ENCODE measurements at places on chromosomes 5 and 9.

- no peak for DNase-seq
These were observed 1.3 kb downstream of the BARHL1 start for GRCh38 chr9:132583584-132584304.

GRCh38 chr5:75951716-75952115 is 131.5 kb upstream of the SV2C start:
- DNase-seq: no peak

DNA sequence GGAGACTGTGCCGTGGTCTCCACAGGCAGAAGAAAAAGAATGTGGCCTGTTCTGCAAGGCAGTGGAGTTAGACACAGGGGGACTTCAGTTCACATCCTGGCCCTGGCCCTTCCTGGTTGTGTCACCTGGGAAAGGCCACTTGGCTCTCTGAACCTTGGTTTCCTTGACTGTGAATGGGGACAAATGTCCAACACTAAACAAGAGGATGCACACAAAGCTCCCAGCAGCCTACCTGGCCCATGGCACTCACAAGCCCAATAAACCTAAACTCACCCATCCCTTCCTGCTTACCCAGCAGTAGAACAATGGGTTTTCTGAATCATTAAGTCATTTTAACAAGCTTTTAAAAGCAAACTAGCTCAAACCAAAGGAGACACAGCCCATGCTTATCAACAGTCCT is 103.9 kb downstream of the FRMD3 start:
- DNase-seq: no peak

- DNase-seq: no peak
These were observed 427.8 kb downstream of the BNC2 start for GRCh38 chr9:16442622-16443021.

DNA sequence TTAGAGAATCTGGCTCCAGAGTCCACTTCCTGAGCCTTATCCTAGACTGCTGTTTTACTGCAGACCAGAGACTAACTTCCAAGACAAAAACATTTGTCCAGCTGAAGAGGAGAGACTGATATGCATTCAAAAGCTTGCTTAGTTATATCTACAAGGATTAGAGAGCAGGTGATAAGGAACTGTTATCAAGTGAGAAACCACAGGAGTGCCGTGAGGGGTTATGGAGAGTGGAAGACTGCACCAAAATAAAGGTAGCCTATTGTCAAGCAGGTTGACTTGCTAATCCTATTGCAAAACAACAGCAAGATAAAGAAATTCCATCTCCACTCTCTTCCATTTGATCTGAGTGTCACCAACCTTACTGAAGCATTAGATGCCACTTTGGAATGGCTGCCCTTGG is 139.1 kb downstream of the SCAMP1 start:
- no peak for DNase-seq

DNA sequence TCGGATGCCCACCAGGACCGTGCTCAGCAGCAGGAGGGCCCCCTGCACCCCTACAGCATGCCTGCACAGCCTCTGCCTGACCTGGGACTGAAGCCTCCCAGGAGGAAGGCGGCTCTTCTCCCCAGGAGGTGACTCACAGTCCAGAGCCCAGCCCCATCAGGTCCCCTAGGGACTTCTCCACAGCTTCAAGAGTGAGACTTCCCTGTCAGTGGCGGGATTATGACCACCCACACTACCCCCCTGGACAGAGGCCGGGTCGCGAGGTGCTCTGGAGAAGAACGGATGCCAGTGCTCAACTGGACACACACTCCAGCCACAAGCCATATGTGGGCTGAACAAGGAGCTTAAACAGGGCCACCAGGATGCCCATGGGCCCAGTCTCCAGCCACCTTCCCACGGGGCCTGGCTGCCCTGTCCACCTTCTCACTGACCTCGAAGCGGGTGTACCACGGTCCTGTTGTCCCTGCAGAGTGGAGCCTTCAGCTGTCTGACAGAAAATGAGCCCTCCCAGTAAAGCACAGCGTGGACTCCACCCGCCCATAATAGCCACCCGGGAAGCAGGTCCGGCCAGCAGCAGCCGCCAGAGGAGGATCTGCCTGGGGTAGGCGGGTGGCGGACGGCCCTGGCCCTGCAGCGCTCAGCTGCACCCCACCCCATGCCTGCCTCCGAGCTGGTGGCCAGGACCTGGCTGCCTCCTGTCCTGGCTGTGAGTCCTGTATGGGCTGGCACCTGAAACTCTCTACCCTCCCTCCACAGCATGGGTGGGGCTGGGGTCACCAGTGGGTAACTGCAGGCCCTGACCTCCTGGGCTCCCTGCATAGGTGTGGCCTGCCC is 54.7 kb downstream of the SEMA4D start:
- DNase-seq: no peak

DNA sequence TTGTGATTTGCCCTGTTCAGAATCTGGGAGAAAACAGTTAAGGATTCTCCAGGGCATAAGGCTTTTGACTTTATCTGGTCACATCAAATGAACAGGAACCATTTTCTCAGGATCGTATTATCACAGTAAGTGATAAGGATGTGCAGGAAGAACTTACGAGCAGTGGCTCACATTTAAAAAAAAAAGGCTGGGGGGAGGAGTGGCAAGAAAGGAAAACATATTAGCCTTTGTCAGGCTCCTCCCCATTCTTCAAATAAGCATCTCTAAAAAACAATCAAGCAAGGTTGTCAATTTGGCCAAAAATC is 234.3 kb upstream of the TMEM161B start:
- no peak for DNase-seq

DNA sequence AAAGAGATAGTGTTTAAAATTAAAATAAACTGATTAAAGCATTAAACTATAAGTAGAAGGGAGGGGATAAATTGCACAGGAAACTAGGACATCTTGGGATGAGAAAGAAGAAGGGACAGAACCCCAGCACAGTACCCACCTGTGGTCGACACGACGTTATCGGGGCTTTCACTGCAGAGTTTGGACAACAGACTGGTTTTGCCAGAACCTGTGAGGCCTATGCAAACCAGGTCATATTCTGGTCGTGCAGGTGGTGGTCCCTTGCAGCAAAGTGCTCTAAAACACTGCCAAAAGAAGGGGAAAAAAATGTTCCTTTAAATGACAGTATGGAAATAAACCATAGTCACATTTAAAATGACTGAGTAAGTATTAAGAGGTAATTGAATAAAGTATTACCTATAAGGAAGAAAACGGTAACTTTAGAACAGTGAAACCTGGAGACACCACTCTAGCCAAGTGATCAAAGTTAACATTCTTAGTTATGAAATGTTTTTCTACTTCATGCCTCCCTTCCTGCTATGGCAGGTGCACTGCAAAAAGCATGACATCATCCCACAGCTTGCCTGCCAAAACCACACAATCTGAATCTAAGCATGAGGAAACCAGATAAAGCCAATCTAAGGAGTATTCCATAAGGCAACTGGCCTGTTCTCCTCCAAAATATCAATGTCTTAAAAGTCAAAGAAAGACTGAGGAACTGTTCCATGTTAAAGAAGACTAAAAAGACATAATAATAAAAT is 138.6 kb downstream of the ARL15 start:
- DNase-seq: no peak

DNA sequence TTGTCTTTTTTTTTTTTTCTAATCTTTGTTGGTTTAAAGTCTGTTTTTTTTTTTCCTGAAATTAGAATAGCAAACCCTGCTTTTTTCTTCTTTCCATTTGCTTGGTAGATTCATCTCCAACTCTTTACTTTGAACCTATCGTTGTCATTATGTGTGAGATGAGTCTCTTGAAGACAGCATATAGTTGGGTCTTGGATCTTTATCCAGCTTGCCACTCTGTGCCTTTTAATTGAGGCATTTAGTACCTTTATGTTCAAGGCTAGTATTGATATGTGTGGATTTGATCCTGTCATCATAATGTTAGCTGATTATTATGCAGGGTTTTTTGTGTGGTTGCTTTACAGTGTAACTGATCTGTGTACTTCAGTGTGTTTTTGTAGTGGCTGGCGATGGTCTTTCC is 383.8 kb downstream of the MAN2A1 start:
- no peak for DNase-seq

- DNase-seq: no peak
These were observed 88.3 kb downstream of the USP20 start for GRCh38 chr9:129923589-129923988.

DNA sequence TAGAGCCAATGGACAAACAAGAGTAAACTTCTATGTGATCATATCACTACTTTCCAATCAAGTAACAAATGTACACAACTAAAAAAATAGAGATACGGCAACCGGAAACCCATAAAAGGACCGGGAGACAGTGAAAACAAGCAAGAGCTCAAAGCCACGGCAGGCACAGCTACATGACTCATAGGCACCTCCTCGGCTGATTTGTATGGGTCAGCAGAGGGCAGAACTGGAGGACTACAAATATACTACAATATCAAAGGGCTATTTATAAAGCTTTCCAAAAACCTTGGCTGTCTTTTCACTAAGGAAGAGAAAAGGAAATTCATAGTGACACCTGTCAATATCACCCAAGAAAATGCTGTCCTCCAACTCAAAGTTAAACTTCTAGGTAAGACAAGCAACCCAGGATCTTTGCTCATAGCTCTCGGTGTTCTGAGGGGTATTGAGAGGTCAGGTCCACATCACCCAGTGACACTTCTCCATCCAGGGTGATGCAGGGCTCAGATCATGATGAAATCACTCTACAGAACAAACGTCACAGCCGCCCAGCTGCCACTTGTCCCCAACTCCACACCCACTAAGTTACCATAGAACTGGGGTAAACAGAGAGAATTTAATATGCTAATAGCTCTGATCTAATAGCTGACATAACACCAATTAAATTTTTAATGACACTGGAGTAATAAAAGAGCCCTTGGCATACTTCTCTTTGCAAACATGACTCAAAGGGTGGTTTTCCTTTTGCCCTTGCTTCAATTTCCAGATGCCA is 41.3 kb downstream of the PFDN1 start:
- peak; percentile 72 for DNase-seq

- no peak for DNase-seq
These were observed 13.2 kb upstream of the ADGRD2 start for GRCh38 chr9:124437086-124437485.

DNA sequence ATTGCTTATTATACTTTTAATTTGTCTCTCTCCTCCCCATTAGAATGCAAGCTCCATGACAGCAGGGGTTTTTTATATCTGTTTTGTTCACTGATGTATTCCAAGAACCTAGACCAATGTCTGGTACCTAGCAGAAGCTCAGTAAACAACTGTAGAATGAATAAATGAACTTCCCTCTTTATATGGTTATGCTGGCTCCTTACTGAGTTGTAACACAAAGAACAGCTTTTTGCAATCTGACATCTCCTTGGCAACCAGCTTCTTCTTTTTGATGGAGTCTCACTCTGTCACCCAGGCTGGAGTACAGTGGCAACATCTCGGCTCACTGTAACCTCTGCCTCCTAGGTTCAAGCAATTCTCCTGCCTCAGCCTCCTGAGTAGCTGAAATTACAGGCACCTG is 13.6 kb downstream of the TRMO start:
- no peak for DNase-seq

DNA sequence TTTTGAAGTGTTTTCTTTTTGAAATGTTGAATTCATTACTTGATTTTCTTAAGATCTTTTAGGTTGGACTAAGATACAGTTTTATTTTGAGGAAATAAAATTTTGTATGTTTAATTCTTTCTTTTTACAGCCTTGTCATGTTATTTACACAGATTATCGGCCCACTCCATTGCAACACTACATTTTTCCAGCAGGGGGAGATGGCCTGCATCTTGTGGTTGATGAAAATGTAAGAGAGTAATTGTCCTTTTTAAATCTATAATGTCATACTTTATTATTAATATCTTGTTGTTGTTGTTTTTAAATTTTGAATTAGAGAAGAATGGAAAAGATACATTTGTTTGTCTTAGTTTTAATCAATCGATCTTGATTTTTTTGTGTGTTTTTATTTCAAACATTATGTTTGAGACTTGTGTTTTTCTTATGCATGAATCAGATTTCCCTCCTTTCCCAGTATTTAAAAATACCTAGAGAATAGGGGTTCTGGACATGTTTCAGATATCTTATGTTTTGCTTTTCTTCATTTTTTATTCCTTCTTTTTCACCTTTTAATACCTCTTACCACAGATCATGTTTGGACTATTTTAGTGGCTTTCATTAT is 36.7 kb downstream of the MTREX start:
- peak; percentile 20 for DNase-seq

GRCh38 chr5:57653636-57654290 is 171.2 kb upstream of the ACTBL2 start:
- DNase-seq: no peak

GRCh38 chr5:59312223-59312622 is 581.3 kb downstream of the PDE4D start:
- no peak for DNase-seq

- DNase-seq: no peak
These were observed 23.1 kb downstream of the NIM1K start for GRCh38 chr5:43215073-43215631.

DNA sequence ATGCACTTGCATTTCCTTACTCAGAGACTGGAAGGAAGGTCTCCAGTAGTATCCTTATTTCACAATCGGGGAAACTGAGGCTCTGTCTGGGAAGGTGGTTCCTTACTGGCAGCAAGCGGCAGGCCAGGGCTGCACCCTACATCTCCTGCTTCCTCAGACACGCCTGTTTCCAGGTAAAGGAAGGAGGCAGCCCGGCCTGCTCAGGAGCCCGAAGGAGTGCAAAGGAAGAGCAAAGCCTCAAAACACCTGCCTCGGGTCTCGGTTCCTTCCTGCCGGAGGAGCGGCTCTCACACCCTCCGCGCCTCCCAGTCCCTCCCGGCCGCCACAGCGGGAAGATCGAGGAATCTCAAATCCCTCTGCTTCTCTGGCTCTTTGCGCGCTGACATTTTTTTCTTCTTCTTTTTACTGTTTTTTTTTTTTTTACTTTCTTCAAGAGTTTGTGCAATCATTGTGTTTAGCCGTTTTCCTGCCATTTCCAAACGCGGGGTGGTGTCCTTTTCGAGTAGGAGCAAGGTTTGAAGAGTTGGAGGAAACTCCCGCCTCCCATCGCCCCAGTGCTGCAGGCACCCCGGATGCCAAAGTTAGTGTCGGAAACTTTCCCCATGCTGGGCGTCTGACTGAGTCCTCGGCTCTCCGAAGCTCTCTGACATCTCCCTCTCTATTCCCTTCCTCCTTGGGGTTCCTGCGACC is 1.0 kb downstream of the GGTA1 start:
- DNase-seq: peak; percentile 47

- no peak for DNase-seq
These were observed 130.1 kb upstream of the C9orf72 start for GRCh38 chr9:27703216-27703980.

- no peak for DNase-seq
These were observed 371.5 kb downstream of the MLLT3 start for GRCh38 chr9:20250791-20251190.

DNA sequence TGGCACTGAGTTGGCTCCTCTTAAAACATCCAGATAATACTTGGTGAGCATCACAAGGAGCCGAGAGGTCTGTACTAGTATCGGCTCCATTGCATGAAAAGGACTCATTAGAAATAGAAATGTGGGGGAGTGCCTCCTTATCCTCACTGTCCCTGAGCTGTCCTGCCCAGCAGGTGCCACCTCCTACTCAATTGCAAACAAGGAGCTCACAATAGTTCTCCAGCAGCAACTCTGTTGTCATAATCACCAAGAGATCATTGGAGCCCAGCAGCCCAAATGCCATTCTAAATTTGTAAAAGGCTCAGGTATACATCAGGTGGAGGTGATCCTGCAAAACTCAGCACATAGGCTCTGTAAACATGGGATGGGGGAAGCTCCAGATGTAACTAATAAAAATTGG is 99.1 kb downstream of the PLK2 start:
- no peak for DNase-seq

GRCh38 chr5:78495800-78496199 is 135.4 kb downstream of the SCAMP1 start:
- DNase-seq: no peak

- DNase-seq: no peak
These were observed 45.6 kb upstream of the SLC30A5 start for GRCh38 chr5:69048230-69048629.

GRCh38 chr5:107263387-107264018 is 407.2 kb downstream of the EFNA5 start:
- DNase-seq: no peak
